Activated T-cell treated with anti-CD3 and anti-CD28 coated beads, Interleukin-2, amount 50 U/mL, for 72 hours (primary cell): ENCODE measurements at places on chromosomes 16 and 17. TPM values are rescaled to one million over a fixed set of nuclear protein-coding genes. Genes with fewer than 3 reads are reported as not detected.
A peak's percentile ranks its signal among the peaks of the same experiment; 100 is the strongest.

DNA sequence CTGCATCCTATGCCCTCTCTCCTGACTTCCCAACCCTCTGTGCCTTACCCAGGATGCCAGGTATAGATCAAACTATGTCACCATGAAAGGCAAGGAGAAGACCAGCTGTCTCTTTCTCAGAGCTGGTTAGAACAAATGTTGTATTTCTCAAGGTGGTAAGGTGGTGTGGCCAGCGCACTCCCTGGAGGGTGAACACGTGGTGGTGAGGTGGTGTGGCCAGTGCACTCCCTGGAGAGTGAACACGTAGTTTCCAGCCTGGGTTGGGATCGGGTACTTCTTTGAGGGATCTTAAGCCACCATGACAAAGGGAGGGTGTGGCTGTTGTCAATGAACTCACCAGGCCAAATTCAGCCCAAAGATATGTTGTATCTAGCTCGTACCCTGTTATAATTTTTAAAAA is 26.8 kb downstream of the KATNIP start:
- no peak for DNase-seq

DNA sequence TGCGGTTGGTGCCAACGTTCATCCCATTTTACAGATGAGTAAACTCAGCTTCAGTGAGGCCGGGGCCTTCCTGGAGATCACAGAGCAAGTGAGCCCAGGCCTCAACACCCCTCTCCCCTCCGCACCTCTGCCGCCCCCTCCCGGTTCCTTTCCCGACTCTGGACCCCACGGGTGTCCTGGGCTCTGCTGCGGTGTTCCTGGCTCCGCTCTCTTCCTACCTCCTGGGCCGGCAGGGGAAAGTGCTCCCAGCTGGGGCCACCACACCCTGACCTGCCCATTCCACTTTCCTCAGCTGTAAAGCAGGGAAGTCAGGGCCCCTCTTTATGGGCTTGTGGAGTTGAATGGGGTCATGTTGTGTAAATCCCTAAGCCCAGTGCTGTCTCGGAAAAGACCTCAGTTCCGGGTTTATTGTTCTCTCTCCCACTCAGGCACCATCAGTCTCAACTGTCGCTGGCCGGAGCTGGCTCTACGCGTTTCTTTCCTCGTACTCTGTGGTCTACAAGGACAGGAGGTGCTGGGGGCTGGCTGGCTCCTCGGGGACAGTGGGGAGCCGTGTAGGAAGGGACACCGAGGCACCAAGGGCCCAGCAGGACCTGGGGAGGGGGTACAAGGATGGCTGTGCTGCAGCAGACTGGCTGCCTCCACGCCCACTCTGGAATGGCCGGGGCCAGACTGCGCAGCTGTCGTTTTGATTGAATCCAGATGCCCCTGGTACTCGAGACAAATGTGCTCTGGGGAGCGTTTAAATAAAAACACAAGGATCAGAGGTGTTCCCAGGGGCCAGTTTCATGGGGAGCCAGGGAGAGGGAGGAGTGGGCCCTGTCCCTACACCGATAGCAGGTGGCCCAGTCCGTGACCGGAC is 21.7 kb upstream of the ACSF3 start:
- no peak for DNase-seq

- no peak for DNase-seq
These were observed 20.5 kb upstream of the RPTOR start for GRCh38 chr17:80523956-80524712.

- no peak for DNase-seq
These were observed 25.3 kb downstream of the NXPH3 start for GRCh38 chr17:49600949-49601348.

- no peak for DNase-seq
These were observed 60.9 kb downstream of the MRTFB start for GRCh38 chr16:14131774-14132695.

The BICDL2 gene
- total RNA-seq = 0.30 TPM

- peak; percentile 80 for DNase-seq
These were observed 22.7 kb downstream of the TMEM114 start for GRCh38 chr16:8567355-8568230.

GRCh38 chr17:17874478-17874877 is 37.7 kb upstream of the SREBF1 start:
- DNase-seq = no peak

DNA sequence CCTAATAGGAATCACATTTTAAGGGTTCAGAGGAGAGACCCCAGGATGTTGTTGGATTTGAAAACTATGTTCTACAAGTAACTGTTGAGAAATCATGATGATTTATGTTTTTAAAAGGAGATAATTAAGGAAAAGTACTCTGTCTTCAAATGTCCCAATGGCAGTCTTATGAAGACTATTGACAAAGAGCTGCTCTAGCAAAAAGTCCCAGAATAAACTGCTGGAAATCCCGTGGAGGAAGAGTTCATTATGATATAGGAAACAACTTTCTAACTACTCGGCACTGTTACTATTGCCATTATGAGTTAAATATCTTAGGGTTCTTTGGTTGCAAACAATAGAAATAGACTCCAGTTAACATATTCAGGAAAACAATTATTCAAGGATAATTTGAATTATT is 65.6 kb upstream of the GAS7 start:
- no peak for DNase-seq

The SLC2A4 gene
- total RNA-seq = 0.17 TPM
